ENCODE measurements at places on chromosomes 5 and 9.

DNA sequence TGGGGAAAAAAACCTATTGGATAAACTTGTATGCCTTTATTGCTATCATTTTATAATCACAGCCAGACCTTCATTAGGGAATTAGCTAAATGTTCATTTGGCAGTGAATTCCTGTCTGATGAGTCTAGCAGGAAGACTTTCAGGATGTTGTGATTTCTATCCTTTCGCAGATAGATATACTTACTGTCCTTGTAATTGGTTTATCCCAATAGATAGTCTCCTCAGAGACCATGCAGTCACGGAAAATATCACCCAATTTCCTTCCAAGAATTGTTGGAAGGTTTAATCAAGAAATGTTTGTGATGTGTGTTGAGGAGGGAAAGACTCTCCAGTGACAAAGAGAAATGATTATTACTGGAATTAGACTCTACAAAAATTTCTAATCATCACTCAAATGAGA, 1937.9 kb upstream of the WWC1 start:
- no peak for DNase-seq

DNA sequence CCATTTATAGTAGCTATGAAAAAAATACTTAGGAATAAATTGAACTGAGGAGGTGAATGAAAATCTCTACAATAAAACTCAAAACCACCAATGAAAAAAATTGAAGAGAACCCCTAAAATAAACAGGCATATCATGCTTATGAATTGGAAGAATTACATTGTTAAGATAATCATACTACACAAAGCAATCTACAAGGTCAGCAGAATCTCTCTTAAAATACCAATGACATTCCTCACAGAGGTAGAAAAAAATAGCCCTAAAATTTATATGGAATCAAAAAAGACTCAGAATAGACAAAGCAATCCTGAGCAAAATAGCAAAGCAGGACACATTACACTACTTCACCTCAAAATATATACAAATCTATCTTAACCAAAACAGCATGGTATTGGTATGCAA, 23.2 kb downstream of the PRDM9 start:
- no peak for DNase-seq

GRCh38 chr5:61771808-61772207, 439.8 kb downstream of the ZSWIM6 start:
- no peak for DNase-seq

GRCh38 chr5:149207831-149208230, 63.8 kb upstream of the AFAP1L1 start:
- DNase-seq = no peak

DNA sequence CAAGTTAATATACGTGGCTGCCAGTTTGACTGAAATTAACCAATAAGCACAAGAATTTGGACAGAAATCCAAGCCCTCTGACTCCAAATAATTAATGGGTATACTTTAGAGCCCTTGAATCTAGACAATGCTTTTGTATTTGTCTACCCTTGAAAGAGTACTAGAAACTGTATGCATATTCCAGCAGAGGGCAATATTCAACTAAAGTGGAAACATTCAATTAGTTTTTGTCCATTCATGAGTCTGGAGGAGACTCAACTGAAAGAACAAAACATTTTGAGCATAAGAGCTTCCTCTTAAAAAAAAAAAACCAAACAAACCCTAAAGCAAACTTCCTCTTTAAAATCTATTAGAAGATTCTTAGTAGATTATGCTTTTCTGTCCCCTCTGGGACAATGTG, 157.8 kb downstream of the ARHGEF28 start:
- no peak for DNase-seq

DNA sequence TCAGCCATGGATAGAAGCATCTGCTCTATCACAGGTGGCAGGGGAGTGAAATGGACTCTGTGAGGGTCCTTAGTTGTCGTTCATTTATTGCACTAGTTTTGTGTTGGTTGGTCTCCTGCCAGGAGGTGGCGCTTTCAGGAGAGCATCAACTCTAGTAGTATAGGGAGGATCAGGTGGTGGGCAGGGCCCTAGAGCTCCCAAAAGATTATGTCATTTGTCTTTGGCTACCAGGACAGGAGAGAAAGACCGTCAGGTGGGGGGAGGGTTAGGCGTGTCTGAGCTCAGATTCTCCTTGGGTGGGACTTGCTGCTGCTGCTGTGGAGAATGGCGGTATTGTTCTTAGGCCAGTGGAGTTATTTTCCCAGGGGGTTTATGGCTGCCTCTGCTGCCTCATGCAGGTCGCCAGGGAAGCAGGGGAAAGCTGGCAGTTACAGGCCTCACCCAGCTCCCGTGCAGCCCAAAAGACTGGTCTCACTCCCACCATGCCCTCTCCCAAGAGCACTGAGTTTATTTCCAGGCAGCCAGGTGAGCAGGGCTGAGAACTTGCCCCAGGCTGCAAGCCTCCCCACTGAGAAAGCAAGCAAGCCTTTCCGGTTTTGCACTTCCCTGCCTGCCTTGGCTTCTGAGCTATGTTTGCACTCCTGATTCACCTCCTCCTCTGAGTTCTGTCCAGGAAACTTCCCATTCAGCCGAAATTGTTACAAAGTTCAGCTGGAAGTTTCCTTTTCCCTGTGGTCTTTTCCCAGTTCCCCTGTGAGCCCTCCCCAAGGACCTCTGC, 317.3 kb downstream of the TAF11L14 start:
- no peak for DNase-seq

DNA sequence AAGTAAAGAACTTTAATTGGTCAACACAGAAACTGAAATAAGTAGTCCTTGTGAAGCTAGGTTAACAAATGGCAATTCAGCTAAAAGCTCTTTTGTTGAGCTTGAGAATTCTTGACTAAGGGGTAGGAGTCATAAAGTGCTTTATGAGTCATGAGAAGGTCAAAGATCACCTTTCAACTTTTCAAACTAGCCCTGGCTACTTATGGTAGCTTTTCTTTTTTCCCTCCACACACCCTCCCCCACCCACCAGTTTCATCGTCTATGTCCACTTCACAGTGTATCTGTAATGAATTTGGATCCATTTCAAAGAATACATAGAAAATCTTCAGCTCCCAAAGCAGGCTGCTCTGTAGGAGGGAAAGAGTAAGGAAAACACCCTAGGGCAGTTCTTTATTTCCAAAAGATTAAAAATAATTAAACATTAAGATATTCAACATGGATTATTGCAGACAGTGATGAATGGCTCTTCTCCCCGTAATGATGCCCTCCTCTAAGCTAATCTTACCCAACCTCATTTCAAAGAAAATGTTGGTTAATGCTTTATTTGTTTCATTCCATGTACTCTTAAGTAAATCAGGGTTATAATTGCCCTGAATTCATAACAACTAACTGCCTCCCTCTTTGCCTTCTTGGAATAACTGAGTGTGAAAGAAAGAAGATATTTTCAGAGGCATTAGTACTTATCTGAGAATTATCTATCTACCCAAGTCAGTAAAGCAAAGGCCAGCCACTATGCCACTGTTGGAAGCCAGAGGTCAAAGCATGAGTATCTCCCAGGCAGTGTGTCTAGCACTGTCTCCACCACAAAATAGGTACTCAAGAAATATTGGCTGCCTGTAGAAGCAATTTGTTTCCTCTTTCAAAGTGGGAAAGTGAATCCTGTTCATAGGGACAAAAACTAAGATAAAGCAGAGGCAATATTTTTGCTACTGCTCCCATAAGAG, 290.6 kb downstream of the PIK3R1 start:
- DNase-seq = no peak

DNA sequence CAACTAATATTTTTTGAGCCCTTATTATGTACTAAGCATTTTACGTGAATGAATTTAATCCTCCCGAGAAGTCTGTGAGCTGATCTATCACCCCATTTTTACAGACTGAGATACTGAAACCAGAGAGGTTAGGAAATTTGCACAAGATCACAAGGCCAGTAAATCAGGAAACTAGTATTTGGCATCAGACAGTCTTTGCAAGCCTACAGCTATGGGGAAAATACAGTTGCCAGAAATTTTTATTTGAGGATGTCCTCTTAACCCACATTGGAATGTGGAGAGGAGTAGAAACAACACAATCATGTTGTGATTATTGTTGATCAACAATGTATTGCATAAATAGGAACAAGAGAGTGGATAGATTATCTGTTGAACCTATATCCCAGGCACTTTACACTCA, 2.3 kb upstream of the SLC46A2 start:
- no peak for DNase-seq

DNA sequence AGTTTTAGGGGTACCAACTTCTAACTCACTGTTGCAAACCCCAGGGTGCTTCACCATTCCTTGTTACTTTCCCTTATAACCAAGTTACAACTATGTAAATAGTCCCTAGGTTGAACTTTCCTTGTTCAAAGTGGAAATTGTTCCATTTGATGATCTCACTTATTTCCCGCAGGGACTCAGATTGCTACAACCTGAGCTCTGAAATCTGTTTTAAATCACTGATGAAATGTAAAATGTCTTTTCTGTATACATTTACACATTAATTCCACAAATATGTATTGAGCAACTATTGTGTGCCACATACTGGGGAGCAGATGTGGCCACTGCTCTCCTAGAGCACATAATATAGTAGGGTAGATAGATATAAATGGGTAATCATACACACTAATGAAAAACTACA, 69.1 kb upstream of the TARS1 start:
- DNase-seq = no peak

DNA sequence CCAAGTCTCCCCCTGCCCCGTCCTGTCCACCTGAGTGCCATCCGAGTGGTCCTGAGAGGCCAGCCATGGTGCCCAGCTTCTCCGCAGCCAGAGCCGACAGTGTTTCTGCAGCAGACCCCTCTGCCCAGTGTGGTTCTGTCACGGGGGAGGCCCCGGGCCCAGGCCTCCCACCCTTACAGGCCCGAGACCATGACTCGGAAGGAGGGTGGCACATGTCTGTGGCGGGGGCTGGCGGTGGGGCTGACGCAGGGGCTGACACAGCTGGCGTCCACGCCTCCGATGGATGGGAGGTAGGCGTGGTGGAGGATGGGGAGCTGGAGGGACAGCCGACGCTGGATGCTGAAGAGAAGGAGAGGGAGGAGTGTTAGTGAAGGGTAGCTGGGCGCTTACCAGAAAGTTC, 35.0 kb upstream of the TBC1D2 start:
- no peak for DNase-seq

GRCh38 chr9:127221695-127222094, 42.9 kb upstream of the GARNL3 start:
- DNase-seq = no peak

DNA sequence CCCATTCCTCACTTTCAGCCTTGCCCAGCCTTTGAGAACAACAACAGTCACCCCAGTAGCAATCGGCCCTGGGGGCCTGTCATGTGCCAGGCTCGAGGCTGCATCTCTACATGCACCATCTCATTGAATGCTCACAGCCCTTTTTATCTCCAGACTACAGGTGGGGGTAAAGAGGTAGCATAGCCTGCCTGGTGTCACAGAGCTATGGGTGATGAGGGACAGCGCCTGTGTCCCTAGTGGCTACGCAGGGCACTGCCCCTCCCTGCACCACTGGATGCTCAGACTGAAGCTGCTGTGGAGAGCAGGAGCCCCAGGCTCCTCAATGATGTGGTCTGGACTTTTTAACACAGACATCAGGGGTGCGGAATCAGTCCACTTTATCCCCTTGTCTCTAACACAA, 2.8 kb downstream of the CAMK2A start:
- no peak for DNase-seq

DNA sequence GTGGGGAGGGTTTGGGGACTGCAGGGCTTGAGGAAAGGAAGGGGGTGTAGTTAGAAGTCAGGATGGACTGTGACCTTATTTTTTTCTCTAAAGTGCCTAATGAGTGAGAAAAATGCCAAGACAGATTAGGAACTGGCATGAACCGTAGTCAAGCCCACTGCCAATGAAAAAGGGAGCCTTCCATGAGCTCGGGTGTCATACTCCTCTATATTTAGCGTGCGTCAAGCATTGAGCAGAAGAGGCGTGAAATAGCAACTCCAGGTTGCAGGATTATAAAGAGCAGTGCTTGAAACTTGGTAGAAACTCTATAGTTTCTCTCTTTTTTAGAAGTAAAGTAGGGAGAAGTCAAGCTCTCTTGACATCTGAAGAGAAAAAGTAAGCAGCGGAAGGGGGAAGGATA, 1.8 kb downstream of the SGCD start:
- DNase-seq = no peak

GRCh38 chr9:91816356-91816755, 133.7 kb downstream of the ROR2 start:
- DNase-seq = no peak

DNA sequence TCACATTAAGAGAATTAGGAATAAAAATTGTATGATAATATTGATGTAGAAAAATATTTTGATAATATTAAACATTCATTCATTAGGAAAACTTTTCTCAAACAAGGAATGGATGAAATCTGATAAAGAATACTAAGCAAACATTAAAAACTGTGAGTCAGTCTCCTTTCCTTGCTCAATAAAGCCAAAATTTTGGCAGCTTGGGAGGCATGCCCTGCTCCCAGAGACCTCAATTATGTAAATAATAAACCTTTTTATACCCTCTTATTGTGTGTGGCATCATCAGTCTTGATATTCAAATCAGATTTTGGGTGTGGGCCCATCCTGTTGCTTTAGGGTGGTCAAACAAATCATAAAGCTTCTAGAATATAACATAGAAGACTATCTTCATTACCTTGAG, 36.6 kb upstream of the CCL21 start:
- no peak for DNase-seq

DNA sequence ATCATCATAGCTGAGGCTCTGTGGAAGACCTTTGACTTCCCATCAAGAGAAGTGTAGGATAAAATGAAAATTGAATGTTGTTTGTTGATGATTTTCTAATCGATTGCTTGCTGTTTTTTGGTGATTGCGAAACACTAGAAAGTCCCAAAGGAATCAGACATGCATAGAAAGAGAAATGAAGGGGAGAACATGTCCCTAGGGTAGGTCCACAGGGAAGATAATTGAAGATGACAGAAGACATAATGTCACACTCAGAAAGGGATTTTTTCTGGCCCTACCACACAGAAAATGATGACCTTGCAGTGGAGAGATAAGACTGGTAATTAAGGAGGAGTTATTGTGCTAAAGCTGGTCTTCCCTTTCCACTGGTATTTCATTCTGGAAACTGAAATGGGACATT, 62.8 kb downstream of the INSYN2B start:
- no peak for DNase-seq

DNA sequence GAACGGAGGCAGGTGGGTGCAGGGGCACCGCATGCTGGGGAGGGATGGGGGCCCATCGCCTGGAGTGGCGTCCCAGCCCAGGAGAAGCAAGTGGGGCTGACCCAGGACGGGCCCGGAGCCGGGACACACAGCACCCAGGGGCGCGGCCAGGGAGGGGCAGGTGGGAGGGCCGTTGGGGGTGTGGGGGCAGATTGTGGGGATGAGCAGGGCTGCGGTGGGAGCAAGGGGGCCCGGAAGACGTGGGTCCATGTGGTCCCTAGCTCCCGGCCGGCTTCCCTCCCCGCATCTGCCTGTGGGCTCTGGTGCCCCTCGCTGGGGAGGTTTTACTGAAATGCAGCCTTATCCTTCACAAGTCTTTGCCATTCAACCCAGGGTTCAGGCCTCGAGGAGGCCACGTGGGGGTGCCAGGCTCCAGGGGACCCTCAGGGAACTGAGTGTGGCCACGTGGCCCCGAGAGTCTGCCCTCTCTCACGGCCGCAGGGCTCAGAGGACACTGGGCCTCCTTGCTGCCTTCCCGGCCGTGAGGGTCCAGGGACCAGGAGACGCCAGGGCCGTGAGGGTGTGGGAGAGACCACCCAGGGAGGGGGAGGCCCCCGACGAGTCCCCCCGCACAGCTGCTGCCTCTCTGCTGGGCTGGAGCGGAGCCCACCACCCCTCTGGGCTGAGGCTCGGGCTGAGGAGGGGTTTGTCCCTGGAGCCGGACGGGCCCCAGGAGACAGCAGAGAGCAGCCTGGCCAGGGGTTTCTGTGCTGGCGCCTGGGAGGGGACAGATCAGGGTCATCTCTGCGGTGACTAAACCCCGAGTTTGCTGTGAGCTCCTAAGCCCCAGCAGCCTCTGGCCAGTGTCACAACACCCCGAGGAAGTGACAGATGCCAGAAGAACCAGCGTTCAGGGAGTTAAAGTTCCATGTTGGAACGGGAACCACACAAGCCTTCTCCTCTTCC, 35.2 kb downstream of the SLC9A3 start:
- no peak for DNase-seq

Data from heart right ventricle (tissue), 16 donors.